ENCODE measurements at places on chromosomes 1 and 21.

- no peak for DNase-seq
Measured at GRCh38 chr1:180923887-180924286, 11.2 kb downstream of the KIAA1614 start.

- DNase-seq: no peak
Measured at GRCh38 chr1:235950318-235950717, 83.6 kb upstream of the LYST start.

DNA sequence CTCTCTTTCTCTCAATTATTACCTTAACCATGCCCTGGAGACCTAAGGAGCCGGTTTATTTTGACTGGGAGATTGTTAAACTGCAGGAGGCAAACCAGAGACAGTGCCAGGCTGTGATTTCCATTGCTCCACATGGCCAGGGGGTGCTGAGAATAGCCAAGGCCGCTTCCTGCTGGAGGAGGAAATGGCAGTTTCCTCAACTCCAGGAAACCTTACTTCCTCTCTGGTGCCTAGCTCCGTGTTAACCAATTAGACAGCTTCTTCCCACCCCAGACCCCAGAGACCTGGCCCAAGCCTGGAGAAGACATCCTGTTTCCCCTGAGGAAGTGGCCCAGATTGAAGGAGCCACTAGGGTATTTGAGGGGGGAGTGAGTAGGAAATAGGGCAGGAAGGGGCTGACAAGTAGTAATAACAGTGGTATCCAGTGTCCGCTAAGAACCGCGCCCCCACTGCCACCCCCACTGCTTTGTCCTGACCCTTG lies 161.2 kb downstream of the PLPP3 start:
- no peak for DNase-seq

DNA sequence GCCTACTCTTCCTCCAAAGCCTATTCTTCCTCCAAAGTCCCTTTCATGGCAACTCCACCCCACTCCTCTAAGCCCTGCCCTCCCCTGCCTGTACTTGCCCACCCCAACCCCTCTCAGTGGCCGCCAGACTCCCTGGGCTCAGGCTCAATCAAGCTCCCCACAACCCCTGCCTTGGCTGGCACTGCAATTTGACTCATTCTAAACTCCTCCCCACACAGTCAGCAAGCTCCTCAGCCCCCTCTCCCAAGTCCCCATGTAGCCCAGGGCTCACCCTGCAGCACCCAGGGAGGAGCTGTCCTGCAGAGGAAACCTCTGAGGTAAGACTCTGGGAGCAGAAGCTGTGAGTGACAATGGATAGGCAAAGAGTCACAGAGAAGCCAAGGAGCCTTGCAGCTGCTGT lies 3.6 kb upstream of the VSIG8 start:
- DNase-seq: no peak

GRCh38 chr1:236830560-236830959 lies 35.5 kb downstream of the MTR start:
- DNase-seq: no peak

- no peak for DNase-seq
Measured at GRCh38 chr1:95229706-95230105, 4.3 kb upstream of the RWDD3 start.

- peak; percentile 65 for DNase-seq
Measured at GRCh38 chr1:108016451-108016920, 51.5 kb upstream of the VAV3 start.

- DNase-seq: peak; percentile 18
Measured at GRCh38 chr21:24375201-24375600, 1232.1 kb downstream of the MRPL39 start.

DNA sequence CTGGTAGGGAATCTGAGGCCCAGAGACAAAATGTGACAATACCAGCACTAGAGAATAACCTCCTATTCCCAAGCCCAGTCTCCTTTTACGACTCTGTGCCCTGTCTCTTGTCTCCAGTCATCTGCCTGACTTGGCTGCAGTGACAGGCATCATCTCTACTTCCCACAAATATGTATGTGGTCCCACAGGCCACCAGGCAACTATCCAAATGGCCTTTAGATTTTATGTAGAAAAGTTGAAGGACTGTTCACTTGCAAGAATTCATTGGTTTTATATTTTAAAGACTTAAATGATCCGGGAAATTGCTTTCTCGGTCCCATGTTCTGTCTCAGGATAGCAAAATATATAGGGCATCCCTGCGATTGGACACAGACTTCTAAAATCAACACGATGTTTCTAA lies 11.6 kb downstream of the KRTAP24-1 start:
- no peak for DNase-seq

- DNase-seq: no peak
Measured at GRCh38 chr1:202276920-202277319, 64.8 kb downstream of the UBE2T start.

- DNase-seq: no peak
Measured at GRCh38 chr1:229448845-229449244, 15.0 kb upstream of the ACTA1 start.

DNA sequence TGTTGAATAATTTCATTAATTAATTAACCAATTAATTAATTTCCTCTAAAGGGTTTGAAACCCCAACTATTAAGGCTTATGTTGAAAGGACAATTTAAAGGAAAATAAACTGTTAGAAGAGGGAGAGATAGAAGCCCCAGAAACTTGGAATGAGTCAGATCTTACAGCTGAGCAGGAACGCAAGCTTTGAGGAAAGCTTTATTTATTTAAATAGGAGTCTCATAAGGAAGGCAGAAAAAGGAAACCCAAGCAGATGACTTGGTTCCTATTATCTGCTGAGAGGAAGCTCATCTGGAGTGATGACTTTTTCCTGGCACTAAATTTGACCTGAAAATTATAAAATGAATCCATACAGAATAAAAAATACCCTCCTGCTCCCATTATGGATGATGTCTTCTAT lies 105.1 kb downstream of the ROR1 start:
- DNase-seq: no peak

DNA sequence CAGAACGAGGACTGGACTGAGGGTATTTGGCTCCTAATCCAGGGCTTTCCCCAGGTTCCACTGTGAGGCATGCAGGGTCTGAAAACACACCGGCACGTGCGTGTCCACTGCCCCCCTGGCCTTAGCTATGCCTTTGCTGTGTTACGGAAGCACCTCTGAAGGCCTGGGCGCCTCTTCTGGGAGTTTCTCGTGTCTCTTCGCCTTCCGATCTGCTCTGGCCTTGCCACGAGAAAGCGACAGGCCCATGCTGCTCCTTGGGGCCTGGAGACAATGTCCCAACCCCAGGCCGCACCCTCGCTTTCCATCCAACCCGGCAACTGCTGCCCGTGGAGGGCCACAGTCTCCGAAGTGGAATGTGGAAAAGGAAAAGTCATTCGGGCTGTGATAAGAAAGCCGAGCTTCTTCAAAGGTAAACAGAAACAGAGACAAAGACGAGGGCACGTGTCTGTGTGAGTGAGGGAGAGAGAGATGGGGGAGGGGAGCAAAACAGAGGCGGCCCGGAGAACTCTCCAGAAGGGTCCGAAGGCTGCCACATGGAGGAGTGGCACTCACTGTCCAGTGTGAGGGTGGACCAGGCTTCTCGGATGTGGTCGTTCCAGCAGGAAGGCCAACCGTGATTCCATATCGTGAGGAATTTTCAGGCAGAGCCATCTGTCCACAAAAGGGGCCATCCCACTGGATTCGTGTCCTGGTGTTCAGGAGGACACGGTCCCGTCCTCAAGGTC lies 3.4 kb upstream of the UMODL1 start:
- no peak for DNase-seq

DNA sequence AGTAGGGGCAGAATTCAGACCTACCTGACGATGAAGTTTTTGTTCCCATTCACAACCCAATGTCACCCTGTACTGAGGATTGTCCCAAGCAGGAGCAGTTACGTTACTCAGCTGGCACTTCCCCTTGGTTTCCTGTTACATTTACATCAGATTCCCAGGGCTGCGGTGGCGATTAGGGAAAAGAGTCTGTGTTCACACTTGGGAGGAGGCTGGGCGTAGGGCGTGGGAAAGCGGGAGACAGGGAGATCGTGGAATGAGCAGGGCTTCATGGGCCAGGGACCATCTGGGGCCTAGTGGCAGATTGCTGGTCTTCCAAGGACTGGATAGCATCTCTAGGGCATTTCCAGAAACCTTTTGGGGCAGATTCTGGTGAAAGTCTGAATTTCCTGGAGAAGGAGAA lies 39.0 kb downstream of the TBX19 start:
- no peak for DNase-seq

DNA sequence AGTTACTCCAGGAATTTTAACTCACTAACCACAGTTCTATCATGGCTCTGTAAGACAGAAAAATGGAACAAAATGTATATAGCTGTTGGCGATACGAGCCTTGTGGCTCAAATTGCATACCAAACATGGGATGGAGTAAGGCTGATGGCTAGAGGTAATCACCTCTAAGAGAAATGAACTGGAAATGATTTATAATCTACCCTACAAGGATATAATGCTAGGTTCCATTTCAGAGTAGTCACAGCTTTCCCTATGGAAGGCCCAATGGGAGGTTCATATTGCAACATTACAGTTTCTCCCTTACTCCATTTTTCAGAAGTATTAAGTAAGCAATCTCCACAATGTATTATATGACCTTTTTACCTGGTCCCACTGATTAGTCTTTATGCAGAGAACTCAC lies 61.6 kb downstream of the EDEM3 start:
- DNase-seq: no peak

DNA sequence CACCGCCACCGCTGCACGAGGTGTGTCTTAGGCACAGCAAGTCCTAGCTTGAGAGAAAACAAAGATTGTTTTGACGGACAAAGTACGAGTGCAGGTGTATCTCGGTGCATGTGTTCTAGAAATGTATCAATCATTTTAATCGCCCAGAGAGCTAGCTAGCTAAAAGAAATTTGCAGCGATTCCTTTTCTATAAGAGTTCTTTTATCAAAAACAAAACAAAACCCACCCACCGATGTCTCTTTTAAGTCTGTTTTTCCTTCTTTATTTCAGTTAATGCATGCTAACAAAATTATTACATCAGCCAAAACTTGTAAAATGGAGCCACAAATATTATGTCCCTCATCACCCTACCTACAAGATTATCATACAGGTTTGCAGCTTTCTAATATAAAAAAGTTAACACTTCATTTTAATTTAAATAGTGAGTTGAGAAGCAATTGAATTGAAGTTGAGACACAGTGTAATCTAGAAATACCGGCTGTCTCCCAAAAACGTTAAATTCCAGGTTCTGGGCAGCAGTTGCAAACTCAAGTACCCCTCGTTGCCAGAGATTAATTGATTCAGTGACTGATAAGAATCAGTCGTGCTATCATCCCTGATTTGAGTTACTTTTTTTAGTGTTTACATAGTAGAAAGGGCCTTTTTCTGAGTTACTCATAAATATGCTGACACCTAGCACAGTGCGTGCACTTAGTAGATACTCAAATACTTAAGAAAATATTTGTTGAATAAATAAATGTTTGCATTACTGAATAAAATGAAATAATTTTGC lies 1.5 kb upstream of the SYDE2 start:
- DNase-seq: no peak

GRCh38 chr1:71339238-71339637 lies 258.4 kb upstream of the ZRANB2 start:
- DNase-seq: no peak

DNA sequence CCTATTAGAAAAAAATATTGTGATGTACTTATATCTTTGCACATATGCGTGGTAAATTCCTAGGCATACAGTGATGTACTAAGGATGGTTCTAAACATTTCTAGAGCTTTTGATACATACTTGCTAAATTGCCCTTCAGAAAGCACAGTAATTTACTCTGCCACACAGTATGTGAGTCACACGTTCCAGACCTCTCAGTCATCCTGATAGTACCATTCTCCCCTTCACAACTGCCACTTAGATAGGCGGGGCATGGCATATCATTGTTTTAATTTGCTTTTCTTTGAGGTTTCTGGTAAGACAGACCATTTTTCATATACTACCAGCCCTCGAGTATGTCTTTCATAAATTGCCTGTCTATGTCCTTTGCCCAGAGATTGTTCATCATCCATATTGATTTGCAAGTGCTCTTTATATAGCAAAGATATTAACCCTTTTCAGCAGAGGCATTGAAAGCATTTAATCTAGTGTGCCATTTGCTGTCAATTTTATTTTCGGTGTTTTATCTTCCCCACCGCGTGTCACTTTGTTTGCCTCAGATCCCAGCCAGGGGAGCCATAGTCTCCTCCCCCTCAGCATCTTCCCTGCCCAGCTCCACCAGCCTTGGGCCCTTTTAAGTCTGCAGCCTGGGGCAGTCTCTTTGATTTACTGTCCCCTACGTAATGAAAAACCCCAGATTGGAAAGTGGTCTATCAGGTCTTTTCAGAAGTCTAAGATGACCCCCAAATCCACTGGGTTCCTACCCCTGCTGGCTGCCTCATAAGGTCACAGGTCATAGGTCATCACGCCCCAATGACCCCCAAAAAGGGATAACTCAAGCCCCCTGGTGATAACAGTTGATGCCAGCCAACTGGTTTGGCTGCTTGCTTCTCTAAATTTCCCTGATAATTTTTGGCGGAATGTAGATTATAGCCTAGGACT lies 11.8 kb upstream of the PAX7 start:
- no peak for DNase-seq

DNA sequence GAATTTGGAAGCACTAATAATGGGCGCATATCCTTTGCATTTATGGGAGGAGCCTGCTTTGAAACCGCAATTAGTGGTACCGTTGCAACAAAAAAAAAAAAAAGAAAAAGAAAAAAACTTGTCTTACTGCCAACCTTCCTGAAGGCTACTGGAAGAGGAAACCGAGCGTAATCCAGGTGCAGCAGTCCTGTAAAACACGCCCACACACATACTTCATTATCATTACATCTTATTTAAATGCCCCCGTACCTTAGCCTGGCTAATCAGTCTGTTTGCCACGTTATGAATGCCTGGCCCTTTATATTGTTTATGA lies 686 bp upstream of the ZNF281 start:
- peak; percentile 44 for DNase-seq

- peak; percentile 62 for DNase-seq
Measured at GRCh38 chr1:27555700-27556424, 48.1 kb downstream of the AHDC1 start.

- no peak for DNase-seq
Measured at GRCh38 chr1:80462006-80462405, 1338.7 kb upstream of the ADGRL2 start.

GRCh38 chr21:10641107-10641506 lies 119.7 kb downstream of the TPTE start:
- no peak for DNase-seq

- no peak for DNase-seq
Measured at GRCh38 chr1:50060279-50060678, 36.5 kb upstream of the AGBL4 start.

DNA sequence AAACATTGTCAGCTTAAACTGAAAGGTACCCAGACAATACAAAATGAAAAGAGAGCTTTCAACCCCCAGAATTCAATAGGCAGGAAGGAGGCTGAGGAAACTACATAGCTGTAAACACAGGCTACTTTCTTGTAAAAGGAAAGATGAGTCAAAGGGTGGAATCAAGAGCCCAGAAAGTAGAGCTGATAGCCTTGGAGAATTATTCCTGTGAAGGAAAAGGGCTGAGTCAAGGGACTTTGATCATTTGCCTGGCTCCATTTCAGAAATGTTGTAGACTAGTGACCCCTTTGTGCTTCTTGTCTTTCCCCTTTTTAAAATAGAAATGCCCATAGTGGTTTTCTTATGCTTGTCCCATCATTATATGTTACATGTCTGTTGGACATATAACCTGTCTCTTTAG lies 597.6 kb downstream of the ADGRL2 start:
- DNase-seq: no peak

GRCh38 chr1:93448983-93449804 lies 1.3 kb downstream of the FNBP1L start:
- no peak for DNase-seq

Data from DND-41 (cell line).